ENCODE measurements at places on chromosomes 2 and 18.

GRCh38 chr2:18599509-18600254, 10.3 kb upstream of the NT5C1B start:
- no peak for DNase-seq

DNA sequence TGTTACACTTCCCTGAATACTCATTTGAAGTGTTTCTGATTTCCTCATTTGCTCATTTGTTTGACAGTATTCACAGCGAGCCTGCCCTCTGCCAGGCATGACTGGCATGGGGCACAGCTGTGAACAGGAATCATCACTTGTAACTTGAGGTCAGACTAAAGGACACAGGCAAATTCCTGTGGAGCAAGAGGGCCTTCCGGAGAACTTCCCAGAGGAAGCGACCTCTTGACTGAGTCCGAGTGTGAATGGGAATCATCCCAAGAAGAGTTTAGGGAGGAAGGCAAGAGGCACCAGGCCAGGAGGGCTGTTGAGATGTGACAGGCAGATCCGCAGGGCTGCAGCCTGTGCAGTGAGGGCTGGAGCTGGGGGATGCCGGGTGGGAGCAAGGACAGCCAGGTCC, 45.4 kb downstream of the LIMS1 start:
- DNase-seq: no peak

DNA sequence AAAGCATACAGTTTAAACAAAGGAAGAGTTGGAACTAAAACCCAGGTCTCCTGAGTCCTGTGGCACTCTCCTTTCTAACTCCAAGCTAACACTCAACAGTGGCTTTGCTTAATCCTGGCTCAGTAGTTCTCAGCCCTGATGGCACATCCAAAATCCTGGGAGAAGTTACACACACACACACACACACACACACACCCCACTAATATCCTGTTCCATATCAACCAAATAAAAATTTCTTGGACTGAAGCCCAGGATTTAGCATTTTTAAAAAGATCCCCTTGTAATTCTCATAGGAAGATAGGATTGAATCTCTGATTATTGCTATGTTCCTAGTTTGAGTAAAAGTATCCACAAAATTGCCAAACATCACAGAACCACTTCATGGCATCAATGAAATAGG, 136.1 kb upstream of the RIOK3 start:
- DNase-seq: no peak

GRCh38 chr2:45293182-45293581, 283.9 kb upstream of the SIX2 start:
- no peak for DNase-seq

DNA sequence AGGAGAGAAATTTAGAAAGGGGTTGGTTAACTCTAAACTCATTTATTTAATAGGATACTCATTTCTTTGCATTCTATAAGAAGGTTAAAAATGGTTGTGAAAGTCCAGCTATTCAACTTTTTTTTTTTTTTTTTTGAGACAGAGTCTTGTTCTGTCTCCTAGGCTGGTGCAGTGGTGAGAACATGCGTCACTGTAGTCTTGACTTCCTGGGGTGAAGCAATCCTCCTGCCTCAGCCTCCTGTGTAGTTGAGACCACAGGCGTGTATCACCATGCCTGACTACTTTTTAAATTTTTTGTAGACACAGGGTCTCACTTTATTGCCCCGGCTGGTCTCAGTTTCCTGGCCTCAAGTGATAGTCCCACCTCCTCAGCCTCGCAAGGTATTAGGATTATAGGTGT, 11.9 kb downstream of the ELP2 start:
- no peak for DNase-seq

- DNase-seq: no peak
These were observed 141.2 kb downstream of the CABLES1 start for GRCh38 chr18:23276451-23276850.

GRCh38 chr2:104870100-104870975, 16.4 kb downstream of the POU3F3 start:
- DNase-seq: no peak

- DNase-seq: no peak
These were observed 192.2 kb upstream of the RASGRP3 start for GRCh38 chr2:33284287-33284686.

DNA sequence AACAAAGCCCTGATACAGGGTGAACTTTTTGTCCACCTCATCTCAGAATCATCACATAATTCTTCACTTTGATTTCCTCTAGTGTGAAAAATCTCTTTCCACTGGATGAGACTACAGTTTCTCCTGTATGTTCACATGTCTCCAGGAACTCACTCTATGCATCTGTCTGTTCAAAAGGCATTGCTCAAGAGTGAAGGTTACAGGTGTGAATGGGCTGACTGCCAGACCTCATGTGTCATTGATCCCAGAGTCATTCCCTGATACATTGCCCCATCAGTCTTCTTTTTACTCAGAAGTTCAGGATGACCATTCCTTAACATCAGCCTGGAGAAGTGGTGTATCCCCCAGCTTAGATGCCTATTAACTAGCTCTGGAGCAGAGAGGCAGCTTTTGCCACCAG, 4.4 kb upstream of the DSC3 start:
- DNase-seq: no peak

DNA sequence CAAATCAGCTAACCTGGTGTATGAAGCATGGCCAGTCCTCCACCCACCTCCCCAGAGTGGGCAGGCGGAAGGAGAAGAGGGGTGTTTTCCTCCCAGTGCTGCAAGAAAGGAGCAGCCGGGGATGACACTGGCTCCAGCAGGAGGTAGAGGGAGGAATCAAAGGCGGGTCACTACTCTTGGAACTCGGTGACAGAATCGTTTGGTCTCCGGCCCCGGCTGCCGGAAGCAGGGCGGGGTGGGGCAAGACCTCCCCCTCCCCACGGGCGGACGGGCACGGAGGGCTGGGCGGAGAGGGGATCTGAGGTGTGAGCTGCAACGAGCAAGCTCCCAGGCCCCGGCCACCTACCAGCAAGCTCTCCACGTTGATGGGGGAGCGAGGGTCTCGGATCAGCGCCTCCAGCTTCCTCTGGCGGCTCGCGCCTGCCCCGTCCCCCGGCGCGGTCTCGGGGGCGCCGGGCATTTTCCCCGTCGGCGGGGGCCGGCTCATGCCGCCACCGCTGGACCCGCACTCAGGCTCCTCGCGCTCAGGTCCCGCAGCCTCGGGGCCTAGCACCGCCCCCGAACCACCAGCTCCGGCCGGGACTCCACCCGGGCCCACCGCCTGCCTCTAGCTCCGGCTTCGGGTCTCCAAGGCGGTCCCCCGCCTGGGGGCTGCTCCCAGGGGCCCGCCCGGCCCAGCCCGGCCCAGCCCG, 640 bp downstream of the ROCK2 start:
- DNase-seq: peak; percentile 64

DNA sequence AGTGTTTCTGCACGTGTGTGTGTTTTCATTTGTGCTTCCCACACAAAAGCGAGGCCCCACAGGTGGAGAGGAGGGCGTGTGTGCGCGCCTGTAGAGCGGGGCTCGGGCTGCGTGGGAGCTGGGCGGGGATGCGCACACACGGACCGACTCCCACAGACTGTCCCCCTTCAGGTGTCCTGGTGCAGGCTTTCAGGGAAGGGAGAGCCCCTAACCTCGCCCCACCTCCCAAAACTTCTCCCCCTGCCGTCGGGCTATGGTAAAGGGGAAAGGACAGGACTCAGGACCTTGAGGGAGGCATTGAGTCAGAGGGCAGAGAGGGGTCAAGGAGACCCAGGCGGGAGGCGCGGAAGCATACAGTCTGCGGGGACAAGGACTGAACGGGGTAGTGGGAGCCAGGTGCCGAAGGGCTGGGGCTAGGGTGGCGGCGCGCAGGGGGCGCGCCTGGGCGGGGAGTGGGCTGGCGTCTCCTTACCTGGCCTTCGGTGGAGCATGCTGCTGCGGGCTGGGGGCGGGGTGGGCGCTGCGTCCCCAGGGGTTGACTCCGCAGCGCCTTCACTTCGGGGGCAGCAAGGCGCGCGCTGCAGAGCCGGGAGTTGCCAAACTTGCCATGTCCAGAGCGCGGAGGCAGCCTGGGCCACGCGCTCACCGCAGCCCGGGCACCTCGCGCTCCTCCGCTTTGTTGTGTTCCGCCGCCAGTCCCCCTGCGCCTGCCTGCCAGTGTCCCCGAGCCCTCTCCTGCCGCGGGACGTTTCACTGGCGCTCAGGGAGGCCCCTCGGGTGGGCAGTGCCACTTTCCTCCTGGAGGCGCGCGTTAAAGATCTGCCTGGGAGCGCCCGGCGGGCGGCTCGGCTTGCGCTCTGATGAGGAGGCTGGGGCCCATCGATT, 302.0 kb downstream of the NCKAP5 start:
- no peak for DNase-seq

- DNase-seq: no peak
These were observed at the start of gene UNC80 for GRCh38 chr2:209771474-209772289. TSS of gene UNC80 (plus strand) at chr2:209771832. CDS start at chr2:209772073, 241 bp downstream.

GRCh38 chr2:39437522-39438296, 624 bp upstream of the MAP4K3 start:
- DNase-seq: peak; percentile 63

DNA sequence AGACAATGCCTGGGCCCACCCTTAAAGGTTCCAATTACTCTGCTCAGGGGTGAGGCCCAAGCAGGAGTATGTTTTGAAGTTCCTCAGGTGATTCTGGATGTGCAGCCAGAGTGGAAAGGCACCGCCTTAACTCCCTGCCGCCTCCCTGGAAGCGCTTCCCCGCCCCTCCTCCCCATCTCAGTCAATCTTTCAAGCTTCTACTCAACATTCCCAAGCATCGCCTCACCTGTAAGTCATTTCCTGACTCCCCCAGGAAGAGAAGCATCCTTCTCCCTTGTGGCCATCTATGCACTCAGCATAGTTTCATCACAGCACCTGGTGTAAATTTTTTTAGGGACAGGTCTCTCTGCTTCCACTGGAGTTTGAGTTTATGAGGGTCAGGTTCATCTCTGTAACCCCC, 67.5 kb downstream of the MYL12B start:
- DNase-seq: no peak

DNA sequence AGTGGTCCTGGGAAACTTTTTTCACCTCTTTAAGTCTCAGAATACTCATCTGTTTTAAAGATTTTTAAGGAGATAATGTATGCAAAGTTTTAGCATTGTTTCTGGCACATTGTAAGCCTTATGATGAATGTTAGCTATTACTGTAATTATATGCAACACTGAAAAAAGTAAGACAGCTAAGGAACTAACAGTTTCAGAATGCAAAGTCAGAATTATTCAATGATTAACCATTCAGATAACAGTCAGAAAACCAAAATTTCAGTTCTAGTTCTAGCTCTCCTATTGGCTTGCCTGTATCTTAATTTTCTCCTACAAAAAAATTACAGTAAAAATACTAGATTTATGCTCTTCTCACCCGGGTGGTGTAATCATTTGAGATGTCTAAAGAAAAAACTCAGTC, 101.1 kb downstream of the SLC4A10 start:
- DNase-seq: no peak

DNA sequence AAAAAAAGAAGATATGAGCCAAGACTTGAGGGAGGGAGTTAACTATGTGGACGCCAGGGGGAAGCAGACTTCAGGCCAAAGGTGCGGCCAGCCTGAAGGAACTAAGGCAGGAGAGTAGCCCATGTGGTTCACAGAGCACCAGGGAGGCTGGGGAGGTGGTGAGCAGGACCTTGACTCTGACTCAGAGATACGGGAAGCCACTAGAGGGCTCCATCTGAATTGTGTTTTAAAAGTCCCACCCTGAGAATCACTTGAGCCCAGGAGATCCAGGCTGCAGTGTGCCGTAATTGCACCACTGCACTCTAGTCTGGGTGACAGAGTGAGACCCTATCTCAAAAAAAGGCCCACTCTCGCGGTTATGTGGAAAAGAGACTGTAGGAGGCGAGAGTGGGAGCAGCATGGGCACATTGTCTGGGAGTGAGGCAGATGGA, 12.3 kb downstream of the CEP192 start:
- DNase-seq: peak; percentile 85

GRCh38 chr2:25098670-25099486, 57.0 kb downstream of the EFR3B start:
- DNase-seq: no peak

DNA sequence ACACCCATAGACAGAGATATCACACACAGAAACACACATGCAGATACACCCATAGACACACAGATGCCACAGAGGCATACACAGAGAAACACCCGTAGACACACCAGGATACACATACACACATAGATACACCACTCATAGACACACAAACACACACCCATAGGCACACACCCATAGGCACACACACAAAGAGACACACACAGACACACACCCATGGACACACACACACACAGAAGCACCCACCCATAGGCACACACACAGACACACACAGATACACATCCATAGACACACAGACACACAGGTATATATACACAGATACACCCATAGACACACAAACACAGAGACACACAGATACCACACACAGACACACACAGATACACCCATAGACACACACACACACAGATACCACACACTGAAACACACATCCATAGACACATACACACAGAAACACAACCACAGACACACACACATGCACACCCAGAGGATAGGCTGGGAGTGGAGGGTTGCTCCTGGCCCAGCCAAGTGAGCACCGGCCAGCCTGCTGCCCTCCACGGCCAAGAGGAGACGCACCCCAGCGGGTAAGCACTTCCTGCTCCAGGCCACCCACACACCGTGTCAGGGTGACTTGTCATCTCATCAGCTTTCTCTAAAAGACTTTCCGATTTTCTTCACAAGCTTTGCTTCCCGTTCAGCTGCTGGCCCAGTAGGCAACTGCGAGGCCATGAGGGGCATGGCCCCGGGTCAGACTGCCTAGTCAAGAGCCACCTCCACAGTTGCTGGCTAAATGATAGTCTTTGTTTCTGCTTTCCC, 14.1 kb upstream of the CNNM3 start:
- DNase-seq: no peak

GRCh38 chr2:159737292-159737916, 25.1 kb downstream of the MARCHF7 start:
- DNase-seq: no peak

DNA sequence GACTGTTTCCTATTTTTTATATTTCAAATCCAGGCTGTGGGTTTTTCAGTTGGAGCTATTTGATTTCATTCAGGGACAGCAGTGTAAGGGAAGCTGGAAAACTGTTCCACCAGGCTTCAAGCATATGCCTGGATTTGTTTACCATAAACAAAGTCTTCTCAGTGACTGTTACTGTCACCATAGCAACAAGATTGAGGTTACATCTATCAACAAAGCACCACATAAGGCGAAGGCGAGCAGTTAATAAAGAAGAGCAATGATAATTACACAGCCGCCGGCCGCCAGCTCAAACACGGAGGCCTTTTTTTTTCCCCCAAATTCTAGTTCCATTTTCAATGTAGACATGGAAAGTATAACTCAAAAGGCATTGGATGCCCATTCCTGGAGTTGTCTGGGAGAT, 553.7 kb upstream of the SYT4 start:
- DNase-seq: no peak

DNA sequence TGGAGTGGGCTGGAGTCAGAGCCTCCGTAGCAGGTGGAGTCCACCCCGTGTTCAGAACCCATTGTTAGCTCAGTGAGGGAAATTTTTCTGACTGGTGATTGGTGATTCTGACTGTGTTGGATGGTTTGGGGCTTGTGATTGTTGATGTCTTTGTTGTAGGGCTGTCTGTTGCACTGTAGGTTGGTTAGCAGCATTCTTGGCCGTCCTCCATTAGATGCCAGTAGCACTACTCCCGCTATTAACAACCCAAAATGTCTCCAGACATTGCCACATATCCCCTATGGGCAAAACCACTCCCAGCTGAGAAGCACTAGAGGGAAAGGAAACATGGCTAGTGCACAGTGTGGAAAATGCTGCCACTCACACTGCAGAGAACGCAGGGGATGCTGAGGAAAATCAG, 51.7 kb downstream of the ARMC9 start:
- no peak for DNase-seq

- DNase-seq: no peak
These were observed 167.2 kb downstream of the ANTXR1 start for GRCh38 chr2:69180227-69180626.

GRCh38 chr2:95333888-95334338, 36.8 kb downstream of the KCNIP3 start:
- DNase-seq: no peak
